ENCODE measurements at places on chromosomes 11 and 22.

- DNase-seq, result no peak
Measured at GRCh38 chr22:36741968-36742367, 34.0 kb downstream of the IFT27 start.

GRCh38 chr11:132142554-132142953 lies 772.1 kb downstream of the NTM start:
- DNase-seq, result no peak

DNA sequence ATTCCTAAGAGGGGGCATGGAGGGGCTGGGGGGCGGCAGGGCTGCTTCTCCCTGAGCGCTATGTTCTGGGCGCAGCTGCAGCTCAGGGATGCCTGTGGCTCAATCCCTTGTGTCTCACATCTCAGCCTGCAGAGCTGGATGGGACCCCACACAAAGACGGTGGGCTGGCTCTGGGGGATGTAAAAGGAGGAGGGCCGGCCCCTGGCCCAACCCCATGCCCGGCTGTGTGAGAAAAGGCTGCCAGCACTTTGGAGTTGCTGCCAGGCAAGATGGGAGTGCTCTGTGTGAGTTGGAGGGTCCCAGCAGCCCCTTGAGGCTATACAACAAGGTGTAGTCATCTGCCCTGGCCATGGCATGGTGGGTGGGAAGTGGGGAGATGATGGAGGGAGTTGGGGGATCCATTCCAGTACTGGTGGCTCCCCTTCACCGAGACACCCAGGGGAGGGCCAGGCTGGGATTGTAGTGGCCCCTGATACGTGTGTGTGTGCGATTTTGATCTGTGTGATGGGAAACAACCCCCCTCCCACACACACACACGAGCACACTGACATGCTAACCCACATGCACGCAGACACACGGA lies 1.3 kb upstream of the TBX10 start:
- DNase-seq, result no peak

GRCh38 chr11:75996523-75997442 lies 181.8 kb downstream of the UVRAG start:
- no peak for DNase-seq

GRCh38 chr11:130580891-130581492 lies 132.5 kb downstream of the ADAMTS15 start:
- peak; percentile 60 for DNase-seq

- no peak for DNase-seq
Measured at GRCh38 chr11:134374171-134374570, 37.9 kb downstream of the B3GAT1 start.

DNA sequence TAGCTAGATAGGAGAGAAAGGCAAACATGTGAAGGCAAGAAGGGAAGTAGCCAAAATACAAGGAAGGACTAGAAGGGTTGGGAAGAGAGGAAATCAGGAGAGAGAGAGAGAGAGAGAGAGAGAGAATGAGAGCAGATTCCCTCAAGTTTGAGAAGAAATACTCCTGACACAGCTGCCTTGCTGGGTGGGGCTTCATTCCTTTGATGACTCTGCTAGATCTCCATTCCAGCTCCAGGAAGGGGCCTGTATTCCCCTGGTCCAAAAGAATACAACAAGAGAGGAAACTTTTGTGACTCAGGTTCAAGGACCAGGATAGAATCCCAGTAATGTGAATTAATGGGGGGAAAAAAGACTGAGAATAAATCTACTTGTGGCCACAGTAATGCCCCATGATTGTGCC lies 62.9 kb upstream of the SPON1 start:
- no peak for DNase-seq

- no peak for DNase-seq
Measured at GRCh38 chr11:46277313-46277621, 195 bp upstream of the CREB3L1 start.

DNA sequence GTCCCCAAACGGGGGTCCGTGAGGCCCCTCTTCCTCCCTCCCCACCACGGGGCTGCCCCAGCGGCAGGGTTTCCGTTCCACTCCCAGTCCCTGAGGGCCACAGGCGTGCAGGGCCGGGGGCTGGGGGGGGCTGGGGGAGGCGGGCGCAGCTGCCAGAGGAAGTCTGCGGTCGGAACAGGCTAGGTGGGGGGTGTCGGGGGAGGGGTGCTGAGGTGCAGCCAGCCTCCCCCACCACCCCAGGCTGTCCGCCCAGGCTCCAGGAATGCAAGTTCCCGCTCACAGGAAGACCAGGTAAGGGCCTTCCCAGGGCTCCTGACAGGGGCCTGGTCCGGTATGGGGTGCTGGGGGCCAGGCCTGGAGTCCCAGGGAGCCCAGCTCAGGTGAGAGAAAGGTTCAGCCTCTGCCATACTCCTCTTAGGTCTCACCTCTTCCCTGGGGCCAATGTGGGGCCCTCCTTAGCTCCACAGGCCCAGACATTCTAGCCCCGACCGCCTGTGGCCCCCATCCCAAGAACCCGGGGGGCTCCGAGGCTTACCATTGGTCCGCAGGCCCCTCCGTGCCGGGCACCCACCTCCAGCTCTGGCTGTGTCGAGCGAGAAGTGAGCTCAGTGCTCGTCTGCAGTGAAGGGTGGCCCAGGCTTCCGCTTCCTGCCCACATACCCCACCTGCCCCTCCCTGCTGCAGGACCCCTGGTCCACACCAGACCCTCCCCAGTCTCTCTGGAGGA lies at the start of gene PTPRCAP:
Gene PTPRCAP (minus strand): TSS at position 601 of the 727 bp plus-strand sequence. CDS start 63 bp downstream, at position 538.
- no peak for DNase-seq

DNA sequence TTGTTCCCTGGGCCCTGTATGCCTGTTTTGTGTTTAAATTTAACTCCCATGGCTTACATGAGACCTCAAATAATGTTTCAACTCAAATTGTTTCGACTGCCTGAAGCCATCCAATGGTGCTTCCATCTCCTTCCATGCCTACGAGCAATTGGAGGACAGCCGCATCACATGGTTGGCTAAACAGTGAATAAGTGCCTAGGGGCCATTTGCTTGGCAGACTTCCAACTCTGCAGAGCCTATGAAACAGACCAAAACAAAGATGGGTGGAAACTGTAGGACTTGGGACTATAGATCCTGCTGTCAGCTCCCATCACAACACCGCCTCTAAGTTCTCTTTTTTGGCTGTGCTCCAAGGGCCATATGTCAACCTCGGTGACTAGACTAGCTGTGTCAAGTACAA lies 84.1 kb downstream of the PARVA start:
- no peak for DNase-seq

GRCh38 chr11:103888541-103888951 lies 147.9 kb upstream of the DDI1 start:
- DNase-seq, result no peak

DNA sequence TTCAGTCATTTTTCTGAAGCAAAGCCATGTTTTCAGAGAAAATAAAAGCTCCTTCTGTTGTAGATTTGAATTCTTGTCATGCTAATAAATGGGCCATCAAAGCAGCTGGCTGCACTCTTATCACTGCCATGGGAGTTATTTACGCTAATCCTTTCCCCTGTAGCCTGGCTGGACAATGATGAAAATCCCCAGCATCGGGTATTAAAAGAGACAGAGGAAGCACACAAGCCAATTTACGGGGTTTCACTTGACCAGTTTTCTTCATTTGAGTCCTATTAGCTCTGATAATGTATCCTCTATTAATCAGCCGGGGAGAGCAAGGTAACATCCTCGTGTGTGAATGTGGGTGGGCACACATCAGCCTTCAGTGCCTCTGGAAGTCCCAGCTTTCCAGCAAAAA lies 470.2 kb upstream of the API5 start:
- DNase-seq, result no peak

DNA sequence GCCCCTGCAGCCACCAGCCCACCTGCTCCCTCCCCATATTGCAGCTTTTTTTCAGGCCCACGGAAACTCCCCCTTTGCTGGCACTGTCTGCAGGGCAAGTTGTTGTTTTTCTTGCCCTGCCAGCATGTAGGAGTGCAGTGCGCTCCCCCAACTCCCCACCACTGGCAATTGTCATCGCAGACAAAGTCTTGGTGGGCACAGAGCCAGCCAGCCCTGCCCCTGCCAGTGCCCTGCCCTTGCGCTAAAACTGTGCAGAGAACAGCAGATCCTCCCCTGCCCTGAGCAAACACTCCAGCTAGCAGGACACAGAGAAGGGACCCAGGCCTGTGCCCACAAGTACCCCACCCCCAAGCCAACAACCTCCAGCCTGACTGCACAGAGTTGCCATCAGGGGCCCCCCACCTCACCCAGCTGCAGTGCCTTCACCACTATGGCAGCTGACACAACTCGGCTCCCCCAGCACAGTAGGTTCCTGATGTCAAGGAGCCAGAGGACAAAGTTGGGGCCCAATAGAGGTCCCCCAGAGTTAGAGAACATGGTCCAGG lies 158.1 kb upstream of the ARHGAP42 start:
- DNase-seq, result no peak
